ENCODE measurements at places on chromosomes 7 and 10. TPM values are rescaled to one million over a fixed set of nuclear protein-coding genes. Genes with fewer than 3 reads are reported as not detected.

DNA sequence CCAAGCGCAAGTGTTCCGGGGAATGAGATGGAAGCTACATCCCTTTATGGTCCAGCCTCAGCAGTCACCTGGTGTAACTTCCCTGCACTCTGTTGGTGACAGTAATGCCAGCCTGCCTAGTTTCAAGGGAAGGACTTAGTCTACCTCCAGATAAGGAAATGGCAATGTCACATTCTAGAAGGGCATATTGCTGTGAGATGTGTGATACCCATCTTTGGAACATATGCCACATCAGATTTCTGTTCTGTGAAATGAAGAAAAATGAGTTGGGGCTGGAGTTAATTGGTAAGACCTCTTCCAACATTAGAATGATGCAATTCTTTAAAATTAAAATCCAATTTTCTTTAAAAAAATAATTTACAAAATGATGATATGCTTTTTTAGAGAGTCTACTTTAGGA, 212.0 kb downstream of the LRMDA start:
- no peak for DNase-seq

DNA sequence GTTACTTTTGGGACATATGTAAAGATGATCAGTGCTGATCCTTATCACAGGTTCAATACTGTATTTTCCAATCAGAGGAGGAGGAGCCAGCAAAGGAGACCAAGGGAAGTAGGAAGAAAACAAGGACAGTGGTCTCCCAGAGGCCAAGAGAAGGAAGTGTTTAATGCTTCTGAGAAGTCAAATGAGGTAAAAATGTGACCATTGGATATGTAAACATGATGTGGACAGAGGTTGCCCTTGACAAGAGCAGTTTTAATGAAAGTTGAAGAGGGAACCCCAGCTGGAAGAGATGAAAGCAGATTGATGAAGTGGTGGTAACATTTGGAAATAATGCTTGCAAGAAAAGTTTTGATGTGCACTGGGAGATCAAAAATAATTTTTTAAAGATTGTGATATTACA, 18.8 kb downstream of the CROT start:
- no peak for DNase-seq

GRCh38 chr10:3124412-3125175, 48.0 kb downstream of the PITRM1 start:
- no peak for DNase-seq

GRCh38 chr10:68095153-68095552, 14.1 kb upstream of the MYPN start:
- DNase-seq = no peak

DNA sequence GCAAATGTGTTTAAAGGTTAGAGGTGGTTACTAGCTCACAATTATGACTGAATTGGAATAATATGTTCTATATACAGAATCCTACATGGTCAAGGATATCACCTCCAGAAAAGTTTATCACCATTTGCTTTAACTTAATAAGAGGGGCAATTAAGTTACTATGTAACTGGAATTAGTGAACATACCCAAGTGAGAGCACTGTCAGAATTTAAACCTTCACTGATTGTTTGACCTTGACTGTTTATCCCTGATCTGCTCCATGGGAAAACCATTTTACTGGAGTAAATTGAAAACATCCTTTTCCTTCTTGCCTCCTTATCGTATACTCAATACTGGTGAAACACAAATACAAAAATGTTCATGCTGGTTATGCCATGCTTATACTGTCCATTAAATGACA, 107.4 kb downstream of the SEMA3D start:
- no peak for DNase-seq

GRCh38 chr7:84633-85020, 107.7 kb upstream of the FAM20C start:
- DNase-seq = no peak

- no peak for DNase-seq
These were observed 119.6 kb downstream of the CHN2 start for GRCh38 chr7:29314148-29314547.

- no peak for DNase-seq
These were observed 1.2 kb upstream of the TMEM273 start for GRCh38 chr10:49189422-49189821.

DNA sequence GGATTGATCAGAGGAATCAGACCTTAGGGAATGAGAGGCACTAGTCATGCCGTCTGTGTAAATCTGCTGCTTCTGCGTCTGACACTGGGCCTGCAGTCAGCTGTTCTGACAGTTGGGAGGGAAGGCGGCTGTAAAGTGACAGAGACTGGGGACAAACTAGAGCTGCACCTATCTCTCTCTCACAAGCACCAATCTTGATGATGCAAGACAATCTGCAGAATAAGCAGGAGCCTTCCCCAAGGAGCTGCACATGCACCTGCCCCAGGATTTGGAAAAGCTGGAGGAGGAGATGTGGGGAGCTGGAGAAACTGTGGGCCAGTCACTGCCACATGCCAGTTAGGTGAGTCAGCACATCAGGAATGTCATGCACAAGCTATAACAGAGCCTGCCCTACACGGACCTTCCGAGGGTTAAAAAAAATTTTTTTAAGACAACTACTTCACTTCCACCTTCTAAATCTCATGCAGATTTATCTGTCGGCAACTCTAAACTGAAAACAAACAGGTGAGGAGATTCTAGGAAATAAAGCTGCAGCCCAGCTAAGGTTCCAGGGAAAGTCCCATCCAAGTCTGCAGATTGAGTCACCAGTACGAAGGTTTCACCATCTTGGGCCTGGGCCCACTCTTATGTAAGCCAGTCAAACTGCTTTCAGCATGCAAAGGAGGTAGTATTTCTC, 39.2 kb downstream of the ENO4 start:
- no peak for DNase-seq

DNA sequence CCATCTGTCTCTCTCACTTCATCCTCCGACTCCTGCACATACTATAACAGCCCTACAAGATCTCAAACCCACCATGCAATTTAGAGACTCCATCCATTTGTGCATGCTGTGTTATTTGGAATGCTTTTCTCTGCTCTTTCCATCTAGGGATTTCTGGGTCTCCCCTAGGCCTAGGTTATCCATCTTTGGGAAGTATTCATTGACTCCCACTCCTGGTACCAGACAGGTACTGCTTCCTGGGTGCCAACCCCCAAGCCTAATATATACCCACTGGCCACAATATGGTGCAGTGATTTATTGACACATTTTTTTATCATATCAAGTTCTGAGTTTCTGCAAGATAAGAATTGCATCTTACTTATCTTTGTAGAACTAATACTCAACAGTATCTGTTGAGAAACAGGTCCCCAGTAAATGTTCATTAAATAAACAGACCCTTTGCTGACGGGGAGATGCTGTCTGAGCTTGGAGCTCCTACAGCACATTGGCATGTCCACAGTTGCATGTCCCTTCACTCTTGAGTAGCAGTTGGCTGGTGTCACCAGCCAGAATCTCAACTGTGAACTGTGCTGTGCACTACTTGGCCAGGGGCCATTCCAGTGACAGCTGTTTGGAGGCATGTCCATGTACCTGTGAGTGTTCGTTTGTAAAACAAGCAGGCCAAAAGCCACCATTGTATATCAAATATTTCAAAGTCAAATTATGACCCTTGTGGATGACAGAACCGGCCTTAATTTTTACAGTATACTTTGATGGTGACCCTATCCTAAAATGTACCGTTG, 223.3 kb upstream of the NFE2L3 start:
- no peak for DNase-seq

DNA sequence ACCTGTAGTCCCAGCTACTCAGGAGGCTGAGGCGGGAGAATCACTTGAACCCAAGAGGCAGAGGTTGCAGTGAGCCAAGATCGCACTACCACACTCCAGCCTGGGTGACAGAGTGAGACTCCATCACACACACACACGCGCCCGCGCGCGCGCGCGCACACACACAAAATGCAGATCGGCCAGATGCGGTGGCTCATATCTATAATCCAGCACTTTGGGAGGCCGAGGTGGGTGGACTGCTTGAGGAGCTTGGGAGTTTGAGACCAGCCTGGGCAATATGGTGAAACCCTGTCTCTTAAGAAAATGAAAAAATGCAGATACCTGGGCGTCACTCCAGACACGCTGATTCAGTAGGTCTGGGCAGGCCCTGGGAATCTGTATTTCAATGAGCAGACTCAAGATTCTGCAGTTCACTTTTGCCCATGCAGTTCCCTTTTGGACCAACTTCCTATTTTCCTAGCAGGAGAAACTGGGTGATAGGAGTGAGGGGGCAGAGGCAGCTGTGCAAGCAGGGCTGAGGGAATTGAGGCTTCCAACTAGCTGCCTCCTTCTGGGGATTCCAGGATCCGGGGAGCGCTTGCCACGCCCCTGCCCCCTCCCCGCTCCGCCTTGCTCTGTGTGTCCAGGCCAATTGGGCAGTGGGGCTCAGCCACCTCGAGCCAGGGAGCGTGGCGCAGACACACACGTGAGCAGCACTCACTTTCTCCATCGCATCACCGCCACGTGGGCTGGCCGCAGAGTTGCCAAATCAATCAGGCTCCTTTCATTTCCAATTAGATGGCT, 173.6 kb downstream of the SH3PXD2A start:
- DNase-seq = no peak

DNA sequence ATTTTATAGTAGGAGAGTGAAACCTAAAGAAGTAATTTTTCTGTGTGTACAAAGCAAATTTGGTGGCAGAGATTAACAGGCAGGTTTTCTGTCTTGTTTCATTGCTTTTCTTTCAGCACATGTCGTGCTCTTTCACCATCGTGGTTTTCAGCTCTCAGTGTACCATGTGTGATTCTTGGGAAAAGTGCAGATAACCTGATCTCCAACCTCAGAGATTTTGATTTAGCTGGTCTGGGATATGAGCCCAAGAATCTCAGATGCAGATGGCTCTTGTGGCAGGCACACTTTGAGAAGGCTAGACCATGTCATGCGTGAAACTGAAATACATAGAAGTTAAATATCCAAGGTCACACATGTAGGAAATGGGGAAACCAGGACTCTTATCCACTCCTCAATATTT, 317.4 kb downstream of the EXOC4 start:
- no peak for DNase-seq

DNA sequence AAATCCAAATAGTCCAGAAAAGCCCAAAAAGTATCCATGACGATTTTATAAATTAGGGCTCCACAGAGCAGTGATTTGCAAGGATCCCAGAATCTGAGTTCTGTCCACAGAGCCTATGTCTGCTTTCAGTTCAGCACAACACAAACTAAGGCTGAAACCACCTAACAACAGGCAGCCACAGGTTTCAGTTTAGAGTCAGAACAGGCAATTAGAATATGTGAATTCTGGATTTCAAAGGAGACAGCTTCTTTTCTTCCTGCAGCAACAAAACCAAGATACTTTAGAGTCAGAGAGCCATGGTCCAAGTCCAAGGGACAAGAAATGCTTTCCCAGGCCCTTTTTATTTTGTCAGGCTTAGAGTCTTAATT, 23.6 kb downstream of the IFIT3 start:
- DNase-seq = peak; percentile 39

DNA sequence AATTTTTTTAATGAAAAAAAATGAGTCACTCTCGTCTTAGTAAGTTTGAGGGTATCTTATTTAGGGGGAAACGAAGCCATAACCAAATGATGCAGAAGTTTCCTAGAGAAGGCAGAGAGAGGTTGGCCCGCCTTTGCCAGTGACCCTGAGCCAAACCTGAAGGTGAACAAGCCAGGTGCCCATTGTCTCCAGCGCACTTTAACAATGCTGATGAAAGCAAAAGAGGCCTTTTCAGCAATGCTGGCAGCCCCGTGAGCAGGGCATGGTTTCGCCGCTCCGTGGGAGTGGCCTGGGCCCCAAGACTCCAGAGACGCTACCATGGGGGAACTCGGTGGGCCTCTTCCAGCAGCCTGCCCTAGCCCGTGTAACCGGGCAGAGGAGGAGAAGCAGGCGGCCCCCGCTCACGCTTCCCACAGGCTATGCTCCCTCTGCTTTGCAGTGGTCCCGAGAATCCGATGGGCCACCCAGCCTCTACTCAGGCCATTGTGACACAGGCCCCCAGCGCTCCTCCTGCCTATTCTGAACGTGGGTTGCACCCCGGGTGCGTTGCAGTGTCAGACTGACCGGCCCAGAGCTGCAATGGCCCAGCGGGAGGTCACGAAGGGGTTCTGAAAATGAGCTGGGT, 14.0 kb upstream of the UNCX start:
- no peak for DNase-seq

- no peak for DNase-seq
These were observed 44.8 kb upstream of the GLCCI1 start for GRCh38 chr7:7923818-7924217.

GRCh38 chr7:14414274-14414986, 425.0 kb upstream of the ETV1 start:
- DNase-seq = no peak

DNA sequence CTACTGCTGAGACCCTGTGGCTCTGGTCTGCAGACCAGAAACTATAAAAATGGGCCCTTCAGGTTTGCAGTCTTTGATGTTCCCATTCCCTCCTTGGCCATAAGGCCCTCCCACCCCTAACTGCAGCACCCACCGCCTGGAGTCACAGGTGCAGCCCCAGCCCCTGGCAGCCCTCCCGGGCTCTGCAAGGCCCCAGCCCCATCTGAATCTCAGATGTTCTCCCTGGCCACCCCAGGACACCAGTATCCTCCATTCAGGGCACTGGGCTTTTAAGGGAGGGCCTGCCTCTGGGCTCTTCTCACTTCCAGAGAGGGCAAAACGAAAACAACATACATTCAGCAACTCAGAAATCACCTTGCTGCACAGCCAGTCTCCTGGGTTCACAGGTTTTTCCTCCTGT, 107.7 kb upstream of the RET start:
- no peak for DNase-seq

The PON1 gene
- 0.51 TPM for polyA plus RNA-seq

The VAX1 gene
- not detected for polyA plus RNA-seq

The AKR1E2 gene
- polyA plus RNA-seq = 0.68 TPM

The LIPM gene
- polyA plus RNA-seq = not detected

The INMT gene
- 2.2 TPM for polyA plus RNA-seq

The SEMA3C gene
- polyA plus RNA-seq = 15.5 TPM

The DPCD gene
- 146 TPM for polyA plus RNA-seq

The LLCFC1 gene
- 0.47 TPM for polyA plus RNA-seq

The DNAJB9 gene
- 81.2 TPM for polyA plus RNA-seq

The SKIDA1 gene
- polyA plus RNA-seq = 4.3 TPM

The SPDYE2B gene
- polyA plus RNA-seq = 0.72 TPM

The MGMT gene
- 21.8 TPM for polyA plus RNA-seq

The NPSR1 gene
- polyA plus RNA-seq = not detected
